ENCODE measurements at places on chromosomes 6 and 20.
A peak's percentile ranks its signal among the peaks of the same experiment; 100 is the strongest.

DNA sequence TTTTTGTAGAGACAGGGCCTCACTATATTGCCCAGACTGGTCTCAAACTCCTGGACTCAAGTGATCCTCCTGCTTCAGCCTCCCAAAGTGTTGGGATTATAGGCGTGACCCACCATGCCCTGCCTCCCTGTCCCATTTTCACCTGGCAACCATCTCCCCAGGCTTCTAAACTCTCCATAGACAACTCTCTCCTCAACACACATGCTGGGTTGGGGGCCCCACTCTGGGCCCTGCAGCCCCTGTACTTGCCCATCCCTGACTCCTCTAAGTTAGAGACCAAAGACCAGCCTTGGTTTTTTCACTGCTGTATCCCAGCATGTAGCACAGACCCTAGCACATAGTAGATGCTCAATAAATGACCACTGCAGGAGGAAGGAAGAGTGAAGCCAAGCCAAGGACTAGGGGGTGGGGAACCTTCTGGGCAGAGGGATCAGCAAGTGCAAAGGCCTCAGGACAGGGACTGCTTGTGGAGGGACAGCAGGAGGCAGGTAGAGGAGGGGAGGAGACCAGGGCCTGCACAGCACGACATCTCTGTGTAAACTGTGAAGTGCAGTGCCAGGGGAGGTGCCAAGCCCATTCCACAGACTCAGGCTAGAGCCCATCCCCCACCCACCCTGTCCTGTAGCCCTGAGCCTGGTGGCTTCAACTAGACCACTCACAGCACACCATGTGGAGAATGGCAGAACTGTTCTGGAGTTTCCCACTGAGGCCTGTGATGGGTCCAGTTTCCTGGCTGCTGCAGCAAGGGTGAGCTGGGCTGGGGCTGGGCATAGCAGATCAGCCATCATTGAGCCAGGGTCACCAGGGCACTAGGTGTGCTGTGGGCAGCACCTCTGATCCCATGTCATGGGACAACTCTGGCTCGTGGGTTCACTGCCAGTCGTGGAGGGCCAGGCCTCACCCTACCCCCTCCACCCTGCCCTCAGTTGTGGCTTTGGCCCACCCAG, 3.4 kb upstream of the SRC start:
- DNase-seq, result no peak

GRCh38 chr6:1739680-1740079, 130.0 kb downstream of the FOXC1 start:
- DNase-seq, result no peak

- DNase-seq, result no peak
Measured at GRCh38 chr20:11378252-11378651, 539.4 kb upstream of the BTBD3 start.

DNA sequence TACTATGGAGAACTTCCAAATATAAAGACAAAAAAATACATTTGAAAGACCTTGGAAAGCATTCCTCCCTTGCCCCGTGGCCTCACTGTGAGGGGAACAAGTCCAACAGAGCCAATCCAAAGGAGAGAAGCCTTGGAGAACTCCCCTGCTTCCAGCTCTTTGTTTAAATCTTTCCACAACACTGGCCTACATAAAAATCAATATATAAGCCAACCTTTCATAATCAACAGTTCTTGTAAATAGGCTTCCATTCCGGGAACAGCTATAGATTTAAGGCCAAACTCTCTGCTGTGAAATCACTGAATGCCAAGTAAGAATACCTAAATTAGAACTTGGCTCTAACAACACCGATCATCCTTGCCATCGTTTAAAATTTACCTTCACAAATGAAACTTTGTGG, 242.1 kb downstream of the HACE1 start:
- DNase-seq, result no peak

- DNase-seq, result peak; percentile 15
Measured at GRCh38 chr6:126650931-126651330, 311.0 kb downstream of the CENPW start.

DNA sequence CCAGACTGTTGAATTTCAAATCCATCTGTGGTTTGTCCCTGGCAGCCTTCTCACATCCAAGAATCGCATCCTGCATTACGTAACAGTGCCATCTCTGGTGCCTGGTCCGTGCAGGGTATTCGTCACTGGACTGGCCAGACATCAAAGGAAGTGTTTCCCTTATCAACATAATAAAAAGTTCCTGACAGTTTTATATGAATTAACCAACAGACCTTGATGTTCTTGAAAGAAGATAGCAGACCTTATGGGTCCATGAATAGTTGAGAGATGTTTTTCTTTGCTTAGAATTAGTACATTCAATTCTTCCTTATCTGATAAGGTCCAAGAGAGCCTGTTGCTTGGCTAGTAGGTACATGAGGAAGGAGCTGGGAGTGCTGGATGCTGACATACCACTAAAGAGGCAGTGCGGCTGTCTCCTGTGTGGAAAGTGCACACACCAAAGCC, 77.6 kb downstream of the PHACTR2 start:
- DNase-seq, result no peak

GRCh38 chr6:44041461-44042260, 85.6 kb downstream of the MRPL14 start:
- DNase-seq, result peak; percentile 92

GRCh38 chr20:57409672-57410397, 18.6 kb downstream of the RBM38 start:
- no peak for DNase-seq

DNA sequence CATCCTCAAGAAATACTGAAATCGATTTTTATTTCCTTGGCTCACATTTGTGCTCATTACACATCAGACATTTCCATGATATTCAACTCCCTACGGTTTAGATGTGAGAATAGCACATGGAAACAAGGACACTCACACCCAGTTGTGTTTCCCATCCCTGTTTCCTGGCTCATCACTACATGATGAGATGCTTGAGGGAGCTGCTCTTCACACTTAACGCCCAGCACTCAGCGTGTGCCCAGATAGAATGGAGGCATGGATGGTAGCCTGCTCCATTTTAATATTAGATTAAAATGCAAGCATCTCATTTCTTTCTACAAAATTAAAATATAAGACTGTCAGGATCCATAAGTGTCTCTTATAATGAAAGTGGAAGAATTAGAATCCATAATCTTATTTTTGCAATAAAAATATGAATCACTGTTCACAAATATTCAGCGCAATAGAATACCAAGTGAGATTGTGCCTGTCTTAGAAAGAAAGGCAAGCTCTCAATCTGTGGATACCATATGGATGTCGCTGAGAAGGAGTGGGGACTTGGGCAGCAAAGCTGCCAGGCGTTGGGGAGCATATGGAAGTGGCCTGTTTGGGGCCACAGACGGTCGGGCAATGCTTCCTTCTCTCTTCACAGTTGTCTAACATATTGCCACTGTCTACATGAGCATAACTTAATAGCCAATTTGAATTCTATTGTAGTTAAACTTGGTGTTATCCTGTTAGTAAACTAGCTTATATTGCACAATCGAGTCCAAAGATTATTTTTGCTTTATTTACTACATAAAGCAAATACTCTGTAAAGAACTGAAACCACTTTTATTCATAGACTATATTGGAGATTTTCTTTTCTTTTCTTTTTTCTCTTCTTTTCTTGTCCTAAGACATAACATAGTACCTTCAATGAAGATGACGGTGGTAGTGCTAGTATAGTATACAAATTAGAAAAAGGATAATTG, 206.8 kb upstream of the QKI start:
- DNase-seq, result no peak

DNA sequence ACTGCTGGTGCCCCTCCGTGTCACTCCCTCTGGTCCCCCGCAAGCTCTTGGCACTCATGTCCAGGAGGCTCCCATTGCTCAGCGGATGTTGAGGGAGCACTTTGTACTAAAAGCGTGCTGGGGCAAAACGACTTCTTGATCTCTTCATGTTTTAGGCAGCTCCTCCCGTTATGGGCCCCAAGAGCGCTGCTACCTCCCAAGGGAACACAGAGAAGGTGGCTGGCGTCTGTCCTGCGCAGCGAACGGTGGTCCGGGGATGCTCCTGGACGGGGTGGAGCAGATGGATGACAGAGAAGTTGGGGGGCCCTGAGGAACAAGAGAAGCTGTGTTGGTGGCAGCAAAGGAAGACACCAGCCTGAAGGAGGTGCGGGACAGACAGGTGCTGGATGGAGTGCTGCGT, 99.8 kb downstream of the TMEM242 start:
- no peak for DNase-seq

DNA sequence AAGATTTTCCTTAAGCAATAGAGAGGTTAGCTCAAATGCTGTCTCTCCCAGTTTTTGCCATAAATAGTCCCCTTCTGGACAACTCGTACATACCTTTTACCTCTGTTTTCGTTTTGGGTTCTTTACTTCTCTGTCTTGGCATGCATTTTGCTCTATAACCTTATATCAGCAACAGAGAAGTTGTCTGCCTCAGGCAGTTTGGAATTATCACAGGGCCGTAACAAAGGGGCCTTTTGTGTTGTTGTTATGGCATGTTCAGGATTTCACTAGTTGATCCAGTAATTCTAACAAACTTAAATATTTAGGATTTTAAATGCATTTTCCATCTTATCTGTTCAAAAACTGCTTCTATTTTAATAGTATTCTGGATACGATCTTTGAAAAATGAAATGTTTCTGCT, 259.8 kb downstream of the CD109 start:
- DNase-seq, result no peak

DNA sequence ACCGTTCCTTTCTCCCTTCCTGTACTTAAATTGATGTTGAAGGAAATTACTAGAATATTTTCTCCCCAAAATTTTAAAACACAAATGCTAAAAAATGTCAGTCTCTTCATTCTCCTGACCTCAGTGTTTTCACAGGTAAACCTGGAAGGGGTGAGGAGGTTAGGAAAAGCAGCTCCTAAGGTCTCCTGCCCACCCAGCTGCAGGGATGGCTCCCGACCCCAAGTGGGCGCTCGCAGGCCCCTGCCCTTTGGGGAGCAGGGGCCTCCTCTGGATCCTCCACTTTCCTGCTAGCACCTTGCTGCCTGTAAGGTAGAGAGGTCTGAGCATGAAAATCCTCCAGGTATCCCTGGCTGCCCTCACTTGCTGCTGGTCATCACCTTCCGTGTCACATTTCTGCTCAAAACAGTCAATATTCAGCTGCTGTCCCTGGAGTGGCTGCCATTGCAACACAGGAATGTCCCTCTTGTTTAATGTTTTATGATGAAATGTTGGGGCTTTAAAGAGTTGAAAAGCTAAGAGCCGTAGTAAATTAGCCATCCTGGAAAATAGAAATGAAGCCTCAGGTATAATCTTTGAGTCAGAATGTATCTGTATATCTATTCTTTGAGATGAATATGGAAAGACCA, 10.9 kb upstream of the HSP90AB1 start:
- DNase-seq, result no peak

DNA sequence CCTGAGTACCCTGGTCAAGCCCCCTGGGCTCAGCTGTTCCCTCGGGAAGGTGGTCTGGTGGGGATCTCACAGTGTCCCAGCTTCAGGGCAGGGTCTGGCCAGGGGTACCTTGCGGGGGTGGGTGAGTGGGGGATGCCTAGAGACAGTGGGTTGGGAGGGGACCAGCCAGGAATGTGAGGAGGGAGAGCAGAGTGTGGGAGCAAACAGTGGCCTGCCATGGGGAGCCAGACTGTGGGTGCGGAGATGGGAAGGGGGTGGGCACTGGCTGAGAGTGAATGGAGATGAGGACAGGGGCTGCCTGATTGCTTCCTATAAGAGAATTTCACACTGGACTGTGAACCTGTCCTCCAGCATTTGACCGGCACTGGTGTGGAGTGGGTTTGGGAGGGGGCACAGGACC, 95.1 kb downstream of the VEGFA start:
- DNase-seq, result no peak

DNA sequence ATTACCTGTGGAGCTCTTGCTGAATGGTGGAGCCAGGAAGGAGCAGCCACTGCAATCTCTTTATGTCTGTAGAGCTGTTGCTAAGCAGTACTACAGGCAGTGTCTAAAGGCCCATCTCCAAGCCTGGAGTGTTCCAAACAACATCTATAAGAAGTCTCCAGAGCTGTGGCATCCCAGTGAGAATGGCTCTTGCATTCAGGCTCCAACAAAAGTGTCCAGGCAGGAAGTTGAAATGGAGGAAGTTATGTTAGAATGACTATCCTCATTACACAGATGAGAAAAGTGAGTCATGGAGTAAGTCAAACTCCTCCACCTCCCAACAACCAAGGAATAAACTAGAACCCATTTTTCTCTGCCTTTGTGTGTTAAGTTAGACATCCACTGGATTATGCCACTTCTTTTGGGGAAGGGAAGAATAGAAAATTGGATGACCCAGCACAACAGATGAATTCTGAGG, 288.5 kb upstream of the STXBP5 start:
- peak; percentile 39 for DNase-seq

DNA sequence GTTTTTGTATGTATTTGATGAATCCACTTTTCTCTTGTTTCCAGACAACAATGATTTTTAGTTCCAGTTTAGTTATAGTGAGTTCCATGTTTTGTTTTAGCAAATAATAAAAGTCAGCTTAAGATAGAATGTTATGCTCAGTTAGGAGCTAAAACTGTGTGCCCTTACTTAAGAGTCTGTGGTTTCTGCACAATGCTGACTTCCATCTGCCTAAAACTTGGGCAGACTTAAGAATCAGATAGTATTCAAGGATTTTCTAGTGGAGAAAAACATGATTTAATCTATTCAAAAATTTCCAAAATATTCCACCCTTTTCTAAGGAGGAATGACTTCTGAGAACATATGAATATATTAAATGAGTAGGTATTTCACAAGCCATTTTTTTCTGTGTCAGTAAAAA, 32.8 kb downstream of the LAMA4 start:
- no peak for DNase-seq

DNA sequence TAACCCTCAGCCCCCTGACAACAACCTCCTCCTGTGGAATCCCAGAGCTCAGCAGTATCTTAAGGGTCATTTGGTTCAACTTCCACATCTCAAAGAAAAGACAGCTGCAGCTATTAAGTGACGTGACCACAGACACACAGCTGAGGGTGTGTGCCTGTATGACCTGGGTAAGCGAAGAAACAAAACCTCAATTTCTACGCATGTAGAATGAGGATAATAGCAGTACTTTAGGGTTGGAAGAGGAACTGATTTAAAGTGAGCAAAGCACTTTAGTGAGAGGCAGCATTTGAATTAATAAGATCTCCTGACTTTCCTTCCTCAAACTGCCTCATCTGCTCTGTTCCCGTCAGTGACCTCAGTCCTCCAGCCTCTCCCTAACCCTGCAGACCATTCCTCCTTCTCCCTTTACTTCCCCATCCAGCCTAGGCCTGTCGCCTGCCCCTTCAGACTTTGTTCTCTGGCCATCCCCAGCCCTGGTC, 6.8 kb upstream of the ARMC2 start:
- no peak for DNase-seq

GRCh38 chr20:38892091-38892981, 33.9 kb upstream of the FAM83D start:
- DNase-seq, result no peak

GRCh38 chr20:50843331-50844276, 48.7 kb downstream of the BCAS4 start:
- DNase-seq, result no peak

DNA sequence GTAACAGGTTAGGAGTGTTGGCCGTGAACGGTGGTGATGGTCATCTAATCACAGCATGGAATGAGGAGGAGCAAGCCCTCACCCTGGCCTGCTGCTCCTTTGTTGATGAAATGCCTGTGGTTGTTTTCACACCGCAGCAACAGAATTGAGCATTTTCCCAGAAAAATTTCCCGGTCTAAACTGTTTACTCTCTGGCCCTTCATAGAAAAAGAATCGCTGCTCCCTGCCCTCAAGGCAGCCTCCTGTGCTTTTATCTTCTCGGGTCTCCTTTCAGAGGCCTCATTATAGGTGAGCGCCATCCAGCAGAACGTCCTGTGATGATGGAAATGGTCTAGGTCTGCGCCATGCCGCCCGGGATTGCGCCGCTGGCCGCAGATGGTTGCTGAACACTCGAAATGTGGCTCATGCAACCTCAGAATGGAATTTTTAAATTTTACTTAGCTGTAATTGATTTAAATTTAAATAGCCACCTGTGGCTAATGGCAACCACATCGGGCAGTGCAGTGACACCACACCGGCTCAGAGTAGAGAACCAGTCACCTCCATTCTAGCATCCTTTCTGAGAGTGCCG, 30.2 kb downstream of the PHACTR3 start:
- DNase-seq, result no peak
